ENCODE measurements at places on chromosomes 11 and 22. TPM values are rescaled to one million over a fixed set of nuclear protein-coding genes. Genes with fewer than 3 reads are reported as not detected.

IGSF9B gene
- 59.7 TPM for total RNA-seq

- DNase-seq: no peak
- no peak overlapping the region for H3K27ac ChIP-seq
- H3K27me3 ChIP-seq: no peaks in the 10 kb centered on the region
- no peak overlapping the region for H3K4me3 ChIP-seq
- no peaks in the 10 kb centered on the region for H3K4me1 ChIP-seq
These were observed 96.4 kb upstream of the LDLRAD3 start for GRCh38 chr11:35847473-35847872.

DNA sequence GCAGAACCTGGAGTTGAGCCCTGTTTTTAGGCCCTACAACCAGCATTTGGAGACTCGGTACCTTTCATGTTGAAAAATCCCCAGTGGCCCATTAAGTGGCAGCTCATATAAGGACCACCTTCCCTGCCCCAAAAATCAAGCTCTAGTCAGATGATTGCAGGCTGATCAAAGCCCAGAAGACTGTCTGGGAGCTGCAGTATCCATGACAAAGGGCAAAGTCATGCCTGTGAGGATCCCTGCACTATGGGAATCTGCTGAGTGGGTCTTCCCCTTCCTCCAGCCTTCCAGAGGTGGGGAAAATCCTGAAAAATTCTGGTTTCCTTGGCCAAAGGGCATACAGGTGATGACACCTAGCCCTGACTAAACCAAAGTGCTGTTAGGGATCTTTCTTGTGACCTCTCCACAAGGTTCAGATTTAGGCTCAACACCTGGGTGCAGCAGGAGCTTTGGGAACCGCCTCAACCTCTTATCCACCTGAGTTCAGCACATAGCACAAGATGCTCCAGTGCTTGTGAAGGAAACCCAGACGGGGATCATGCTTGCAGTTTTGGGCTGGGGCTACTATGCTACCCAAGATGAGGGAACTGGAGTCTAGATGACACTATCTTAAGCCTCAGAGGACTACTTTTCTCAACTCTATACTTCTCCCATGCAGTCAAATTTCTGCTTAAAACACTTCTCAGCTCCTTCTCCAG is 1.2 kb upstream of the TRIM3 start:
- H3K4me1 ChIP-seq: no peaks in the 10 kb centered on the region
- H3K4me3 ChIP-seq: no peak overlapping the region
- peaks cover 3% of the 10 kb centered on the region for H3K36me3 ChIP-seq
- DNase-seq: no peak
- H3K27ac ChIP-seq: no peak overlapping the region

PRRG4 gene
- 2.0 TPM for total RNA-seq

GRCh38 chr11:100434821-100435641 is 252.1 kb upstream of the ARHGAP42 start:
- no peak overlapping the region for H3K4me3 ChIP-seq
- H3K36me3 ChIP-seq: no peaks in the 10 kb centered on the region
- no peaks in the 10 kb centered on the region for H3K4me1 ChIP-seq
- DNase-seq: no peak
- no peaks in the 10 kb centered on the region for H3K27me3 ChIP-seq

- no peak overlapping the region for H3K4me3 ChIP-seq
- DNase-seq: no peak
- no peaks in the 10 kb centered on the region for H3K27me3 ChIP-seq
- peak overlapping the region; percentile 30 for H3K27ac ChIP-seq
- H3K36me3 ChIP-seq: no peaks in the 10 kb centered on the region
These were observed 64.8 kb downstream of the APOL5 start for GRCh38 chr22:35782504-35782903.

DNA sequence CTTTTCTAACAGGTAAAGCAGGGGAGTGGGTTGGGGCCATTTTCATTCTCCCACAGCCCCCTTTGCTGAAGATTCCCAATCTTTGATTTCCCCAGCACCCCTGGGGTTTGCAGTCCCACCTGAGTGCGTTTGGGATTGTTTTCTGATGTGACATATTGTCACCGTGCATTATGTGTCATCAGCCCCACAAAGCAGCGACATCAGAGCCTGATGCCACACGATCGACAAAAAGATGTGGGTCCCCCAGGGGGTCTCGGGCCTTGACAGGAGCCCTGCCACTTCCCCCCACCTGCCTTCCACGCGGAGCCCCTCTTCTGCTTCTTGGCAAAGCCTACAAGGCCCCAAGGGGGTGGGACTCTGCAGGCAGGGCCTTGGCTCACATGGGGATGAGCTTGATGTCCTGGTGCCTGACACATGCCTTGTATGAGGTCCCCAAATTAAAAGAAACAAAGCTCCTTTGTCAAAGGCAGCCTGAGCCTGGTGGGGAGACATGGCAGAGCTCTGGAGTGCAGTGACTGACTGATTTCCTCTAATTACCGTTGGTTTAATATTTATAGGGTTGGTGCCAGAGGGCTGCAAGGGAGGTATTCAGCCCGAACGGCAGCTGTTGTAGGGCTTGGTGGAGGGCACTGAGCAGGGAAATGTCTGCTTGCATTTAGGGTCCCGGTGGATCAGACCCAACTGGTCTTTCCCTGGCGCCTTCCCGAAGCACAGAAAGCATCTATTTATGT is 149.2 kb downstream of the MIAT start:
- H3K36me3 ChIP-seq: no peaks in the 10 kb centered on the region
- no peaks in the 10 kb centered on the region for H3K27me3 ChIP-seq
- H3K4me1 ChIP-seq: no peaks in the 10 kb centered on the region
- no peak overlapping the region for H3K4me3 ChIP-seq
- DNase-seq: no peak

GRCh38 chr11:44416776-44417175 is 106.8 kb upstream of the ALX4 start:
- no peak for DNase-seq
- H3K27me3 ChIP-seq: no peaks in the 10 kb centered on the region
- no peaks in the 10 kb centered on the region for H3K4me1 ChIP-seq
- H3K27ac ChIP-seq: no peak overlapping the region

GRCh38 chr11:2269601-2270321 is 627 bp downstream of the ASCL2 start:
- no peaks in the 10 kb centered on the region for H3K27me3 ChIP-seq
- peak; percentile 78 for DNase-seq
- no peak overlapping the region for H3K4me3 ChIP-seq
- H3K36me3 ChIP-seq: no peaks in the 10 kb centered on the region
- H3K4me1 ChIP-seq: no peaks in the 10 kb centered on the region

GGTLC2 gene
- not detected for total RNA-seq

TBX10 gene
- total RNA-seq: not detected

- H3K4me3 ChIP-seq: no peak overlapping the region
- no peak overlapping the region for H3K27ac ChIP-seq
- no peaks in the 10 kb centered on the region for H3K27me3 ChIP-seq
- H3K4me1 ChIP-seq: no peaks in the 10 kb centered on the region
These were observed 9.1 kb upstream of the SREBF2 start for GRCh38 chr22:41823797-41824196.

GRCh38 chr11:26470992-26471391 is 101.1 kb downstream of the MUC15 start:
- H3K27me3 ChIP-seq: no peaks in the 10 kb centered on the region
- no peaks in the 10 kb centered on the region for H3K4me1 ChIP-seq
- H3K4me3 ChIP-seq: no peak overlapping the region
- H3K27ac ChIP-seq: no peak overlapping the region

CNIH2 gene
- total RNA-seq: 1.1 TPM

- no peak overlapping the region for H3K27ac ChIP-seq
- H3K4me1 ChIP-seq: no peaks in the 10 kb centered on the region
- no peaks in the 10 kb centered on the region for H3K27me3 ChIP-seq
- no peak for DNase-seq
- H3K36me3 ChIP-seq: no peaks in the 10 kb centered on the region
These were observed 134.1 kb downstream of the SLC17A6 start for GRCh38 chr11:22472306-22472705.

- H3K4me1 ChIP-seq: no peaks in the 10 kb centered on the region
- no peaks in the 10 kb centered on the region for H3K27me3 ChIP-seq
- no peak for DNase-seq
- no peak overlapping the region for H3K4me3 ChIP-seq
These were observed 1.5 kb downstream of the ADAMTS8 start for GRCh38 chr11:130426837-130427341.

DNA sequence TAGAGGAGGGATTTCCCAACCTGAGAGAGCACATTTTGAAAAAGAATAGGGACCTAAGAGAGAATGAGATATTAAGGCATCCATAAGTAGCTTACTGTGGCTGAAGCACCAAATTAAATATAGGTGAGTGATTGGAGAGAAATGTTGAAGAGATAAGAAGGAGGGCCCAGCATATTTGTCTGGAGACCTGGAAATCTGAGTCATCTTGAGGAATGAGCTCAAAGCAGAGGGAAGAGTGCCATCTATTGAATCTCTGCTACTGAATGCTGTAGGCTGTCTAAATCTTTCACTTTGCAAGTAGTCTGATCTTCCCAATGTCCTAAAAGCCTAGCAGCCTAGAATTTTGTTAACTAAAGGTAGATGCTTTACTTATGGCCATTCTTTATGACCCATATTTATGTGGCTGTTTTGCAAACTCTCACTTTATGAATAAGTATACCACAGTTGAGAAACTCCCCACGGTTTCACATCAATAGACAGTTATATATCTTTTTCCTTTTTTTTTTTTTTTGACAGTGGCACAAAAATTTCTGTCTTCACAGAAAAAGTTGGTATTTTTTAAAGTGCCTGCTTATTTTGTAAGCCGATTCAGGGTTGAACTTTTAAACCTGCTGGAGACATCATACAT is 2093.5 kb downstream of the LRRC4C start:
- no peak for DNase-seq
- H3K27me3 ChIP-seq: no peaks in the 10 kb centered on the region
- no peaks in the 10 kb centered on the region for H3K36me3 ChIP-seq
- no peaks in the 10 kb centered on the region for H3K4me1 ChIP-seq
- no peak overlapping the region for H3K4me3 ChIP-seq

CD3D gene
- 3.0 TPM for total RNA-seq

DNA sequence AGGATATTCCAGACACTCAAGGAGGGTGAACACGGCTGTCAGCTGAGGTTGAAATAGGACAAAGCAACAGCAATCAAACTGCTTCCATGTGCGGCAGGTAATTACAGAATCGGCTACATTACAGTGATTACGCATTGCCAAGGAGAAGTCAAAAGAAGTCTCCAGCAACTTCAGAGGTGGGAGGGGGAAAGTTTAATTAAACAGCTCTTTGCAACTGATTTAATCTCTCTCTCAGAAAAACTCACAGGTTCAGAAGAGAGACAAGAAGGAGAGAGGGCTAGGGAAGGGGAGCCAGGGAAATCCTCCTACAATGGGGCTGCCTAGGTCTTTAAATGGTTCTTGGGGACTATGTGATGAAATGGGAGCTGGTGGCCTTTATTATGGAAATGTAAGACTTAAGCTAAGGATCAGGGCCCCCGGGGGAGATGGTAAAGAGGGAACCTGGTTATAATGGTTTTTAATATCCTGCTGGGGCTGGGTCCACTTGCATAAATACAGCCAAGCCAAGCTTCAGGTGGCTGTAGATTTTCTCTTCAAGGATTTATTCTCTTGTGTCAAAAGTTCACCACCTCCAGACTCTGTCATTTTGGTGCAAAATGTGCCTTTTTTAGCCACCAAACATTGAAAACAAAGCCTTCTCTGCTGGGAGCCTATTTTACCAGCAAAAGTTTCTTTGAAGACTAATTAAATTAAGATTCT is 354.7 kb upstream of the NARS2 start:
- H3K36me3 ChIP-seq: no peaks in the 10 kb centered on the region
- no peaks in the 10 kb centered on the region for H3K27me3 ChIP-seq
- no peak overlapping the region for H3K27ac ChIP-seq
- H3K4me1 ChIP-seq: no peaks in the 10 kb centered on the region
- H3K4me3 ChIP-seq: no peak overlapping the region

DNA sequence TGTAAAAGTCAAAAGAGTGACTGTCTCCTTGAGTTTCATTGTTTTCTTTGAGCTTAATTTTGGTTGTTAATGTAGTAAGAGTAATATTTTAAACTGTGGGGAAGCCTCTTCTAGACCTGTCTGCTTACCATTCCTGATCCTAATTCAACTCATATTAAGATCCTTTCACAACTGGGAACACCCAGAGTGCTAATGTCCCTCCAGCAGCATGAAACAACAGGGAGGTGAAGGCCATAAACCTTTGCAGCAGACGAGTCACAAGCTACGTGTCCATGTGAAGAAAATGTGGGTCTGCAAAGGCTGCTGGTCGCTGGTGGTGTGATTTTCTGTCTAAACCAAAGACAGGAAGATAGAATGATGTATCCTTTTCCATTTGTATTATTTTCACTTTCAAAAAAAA is 152.5 kb downstream of the ETS1 start:
- H3K4me3 ChIP-seq: no peak overlapping the region
- no peaks in the 10 kb centered on the region for H3K4me1 ChIP-seq
- DNase-seq: no peak
- no peak overlapping the region for H3K27ac ChIP-seq
- no peaks in the 10 kb centered on the region for H3K27me3 ChIP-seq

DNA sequence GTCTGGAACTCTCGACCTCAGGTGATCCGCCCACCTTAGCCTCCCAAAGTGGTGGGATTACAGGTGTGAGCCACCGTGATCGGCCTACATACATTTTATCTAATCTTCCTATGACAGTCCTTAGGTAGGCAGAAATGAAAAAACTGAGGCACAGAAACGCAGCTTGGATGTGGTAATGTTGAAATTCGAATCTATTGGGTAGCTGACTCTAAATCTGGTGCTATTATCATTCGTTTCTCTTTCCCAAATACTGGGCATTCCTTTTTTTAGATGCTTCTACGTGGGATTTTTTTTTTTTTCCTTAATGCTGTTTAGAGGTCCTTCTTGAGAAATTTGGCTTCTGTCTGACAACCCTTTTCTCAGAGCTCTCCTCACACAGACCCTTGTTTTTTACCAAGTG is 41.5 kb downstream of the FCHSD2 start:
- no peak overlapping the region for H3K27ac ChIP-seq
- H3K4me1 ChIP-seq: peaks cover under 1% of the 10 kb centered on the region
- DNase-seq: no peak

BTBD18 gene
- total RNA-seq: not detected

DNA sequence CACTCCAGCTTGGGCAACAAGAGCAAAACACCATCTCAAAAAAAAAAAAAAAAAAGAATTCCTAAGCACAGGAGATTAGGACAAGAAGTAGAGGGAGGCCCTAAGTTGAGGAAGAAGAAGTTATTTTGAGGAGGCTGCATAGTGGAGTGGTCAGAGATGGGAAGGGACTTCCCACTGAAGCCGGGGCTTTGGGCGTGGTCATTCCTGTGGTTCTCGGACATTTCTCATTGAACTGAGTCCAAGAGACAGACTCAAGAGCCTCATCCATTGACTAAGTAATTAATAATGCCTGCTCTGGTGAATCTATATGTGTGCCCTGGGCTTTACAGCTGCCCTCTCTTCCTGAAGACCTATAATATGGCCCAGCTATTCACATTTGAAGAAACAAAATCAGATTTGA is 53.2 kb upstream of the FTH1 start:
- DNase-seq: peak; percentile 54
- no peaks in the 10 kb centered on the region for H3K27me3 ChIP-seq
- no peak overlapping the region for H3K27ac ChIP-seq
- H3K4me3 ChIP-seq: no peak overlapping the region
- no peaks in the 10 kb centered on the region for H3K36me3 ChIP-seq

GRCh38 chr11:2760196-2760871 is 60.5 kb upstream of the KCNQ1OT1 start:
- no peak overlapping the region for H3K27ac ChIP-seq
- H3K4me3 ChIP-seq: no peak overlapping the region
- no peaks in the 10 kb centered on the region for H3K27me3 ChIP-seq
- peak; percentile 69 for DNase-seq

Data from aorta (tissue), 5 donors.